ENCODE measurements at places on chromosomes 7 and 10.

DNA sequence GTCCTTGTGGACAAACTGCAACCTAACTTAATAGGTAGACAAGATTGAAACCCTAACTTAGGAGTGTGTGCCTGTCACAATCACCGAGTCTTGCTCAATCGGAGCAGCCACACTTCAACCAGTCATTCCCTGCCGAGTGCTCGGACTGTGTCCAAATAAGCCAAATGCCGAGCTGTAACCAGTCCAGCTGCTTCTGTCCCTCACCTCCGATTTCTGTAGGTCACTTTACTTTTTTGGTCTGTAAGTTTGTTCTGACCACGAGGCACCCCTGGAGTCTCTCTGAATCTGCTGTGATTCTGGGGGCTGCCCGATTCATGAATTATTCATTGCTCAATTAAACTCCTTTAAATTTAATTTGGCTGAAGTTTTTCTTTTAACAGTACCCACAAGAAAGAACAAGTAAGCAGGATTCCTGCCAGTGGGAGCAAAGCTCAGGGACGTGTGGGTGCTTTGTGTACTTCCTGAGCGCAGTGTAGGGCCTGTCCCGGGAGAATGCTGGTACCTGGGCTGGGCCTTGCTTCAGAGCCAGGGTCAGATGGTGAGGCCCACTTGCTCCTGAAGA lies 140.1 kb downstream of the ACTR3B start:
- DNase-seq = no peak

DNA sequence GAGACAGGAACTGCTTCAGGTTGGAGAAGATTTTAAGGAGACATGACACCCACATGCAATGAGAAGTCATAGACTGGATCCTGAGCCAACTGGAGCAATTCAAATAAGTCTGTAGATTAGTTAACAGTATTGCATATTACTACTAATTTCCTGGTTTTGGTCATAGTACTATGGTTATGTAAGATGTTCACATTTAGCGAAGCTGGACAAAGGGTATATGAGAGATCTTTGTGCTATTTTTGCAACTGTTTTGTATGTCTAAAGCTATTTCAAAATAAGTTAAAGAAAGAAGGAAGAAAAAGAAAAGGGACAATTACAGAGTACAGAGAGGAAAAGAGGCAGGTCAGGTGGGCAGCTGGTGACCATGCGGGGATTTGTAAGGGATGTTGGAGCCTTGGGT lies 116.5 kb upstream of the SVIL start:
- DNase-seq = no peak

DNA sequence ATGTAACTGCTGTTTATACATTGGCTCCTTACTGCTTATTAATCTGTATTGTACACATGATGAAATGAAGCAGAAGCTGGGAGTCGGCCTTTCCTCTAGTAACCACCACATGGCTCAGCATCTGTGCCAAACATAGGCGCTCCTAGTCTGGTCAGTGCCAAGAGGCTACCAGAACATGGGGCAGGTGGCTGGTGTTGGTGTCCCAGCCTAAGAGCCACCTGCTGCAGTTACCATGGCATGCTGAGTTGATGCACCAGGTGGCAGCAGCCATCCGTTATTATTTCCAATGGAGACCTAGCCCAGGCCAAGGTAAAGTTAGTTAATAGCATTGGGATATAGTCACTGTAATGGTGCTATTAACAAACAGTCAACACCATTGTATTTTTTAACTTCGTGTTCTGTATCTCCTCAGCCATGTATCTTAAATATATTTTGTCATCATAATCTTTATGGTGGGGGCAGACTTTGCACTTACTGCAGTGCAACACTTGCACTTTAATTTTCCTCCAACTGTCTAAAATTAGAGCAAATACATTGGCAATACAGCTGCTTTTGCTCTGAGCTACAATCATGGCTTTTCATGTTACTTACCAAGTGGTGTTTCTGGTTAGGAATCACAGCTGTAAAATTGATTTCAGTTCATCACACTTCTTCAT lies 33.1 kb downstream of the HBP1 start:
- DNase-seq = no peak

- no peak for DNase-seq
Measured at GRCh38 chr7:92847305-92847704, 10.9 kb upstream of the CDK6 start.
